ENCODE measurements at places on chromosomes 16 and 17. TPM values are rescaled to one million over a fixed set of nuclear protein-coding genes. Genes with fewer than 3 reads are reported as not detected.

DNA sequence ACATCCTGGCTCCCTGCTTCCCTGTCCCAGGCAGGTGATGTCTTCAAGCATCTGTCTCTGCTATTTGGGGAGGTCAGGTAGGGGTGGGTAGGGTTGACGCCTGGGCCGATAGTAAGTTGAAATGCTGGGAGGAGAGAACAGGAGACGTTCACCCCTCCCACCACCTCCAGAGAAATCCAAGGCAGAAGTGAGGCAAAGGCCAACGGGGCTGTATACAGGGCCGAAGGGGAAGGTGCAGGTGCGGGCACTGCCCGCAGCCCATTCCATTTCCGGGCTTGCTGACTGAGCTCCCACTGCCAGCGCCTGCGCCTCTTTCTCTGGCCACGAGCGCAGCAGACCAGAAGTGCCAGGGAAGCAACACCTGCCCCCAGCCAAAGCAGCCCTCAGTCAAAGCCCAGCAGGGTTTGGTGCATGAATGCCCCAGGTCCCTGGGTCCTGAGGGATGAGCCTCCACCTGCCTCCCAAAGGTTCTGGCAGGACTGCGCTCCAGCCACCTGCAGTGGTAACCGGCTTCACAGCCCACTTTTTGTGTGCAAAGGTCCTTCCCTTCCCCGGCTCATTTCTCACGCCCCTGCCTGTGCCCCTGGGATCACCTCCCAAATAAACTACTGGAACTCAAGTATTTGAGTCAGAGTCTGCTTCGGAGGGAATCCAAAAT is 127.6 kb upstream of the TNRC6C start:
- DNase-seq: no peak

SERPINF2 gene
- total RNA-seq: 0.22 TPM

EPX gene
- not detected for total RNA-seq

DNA sequence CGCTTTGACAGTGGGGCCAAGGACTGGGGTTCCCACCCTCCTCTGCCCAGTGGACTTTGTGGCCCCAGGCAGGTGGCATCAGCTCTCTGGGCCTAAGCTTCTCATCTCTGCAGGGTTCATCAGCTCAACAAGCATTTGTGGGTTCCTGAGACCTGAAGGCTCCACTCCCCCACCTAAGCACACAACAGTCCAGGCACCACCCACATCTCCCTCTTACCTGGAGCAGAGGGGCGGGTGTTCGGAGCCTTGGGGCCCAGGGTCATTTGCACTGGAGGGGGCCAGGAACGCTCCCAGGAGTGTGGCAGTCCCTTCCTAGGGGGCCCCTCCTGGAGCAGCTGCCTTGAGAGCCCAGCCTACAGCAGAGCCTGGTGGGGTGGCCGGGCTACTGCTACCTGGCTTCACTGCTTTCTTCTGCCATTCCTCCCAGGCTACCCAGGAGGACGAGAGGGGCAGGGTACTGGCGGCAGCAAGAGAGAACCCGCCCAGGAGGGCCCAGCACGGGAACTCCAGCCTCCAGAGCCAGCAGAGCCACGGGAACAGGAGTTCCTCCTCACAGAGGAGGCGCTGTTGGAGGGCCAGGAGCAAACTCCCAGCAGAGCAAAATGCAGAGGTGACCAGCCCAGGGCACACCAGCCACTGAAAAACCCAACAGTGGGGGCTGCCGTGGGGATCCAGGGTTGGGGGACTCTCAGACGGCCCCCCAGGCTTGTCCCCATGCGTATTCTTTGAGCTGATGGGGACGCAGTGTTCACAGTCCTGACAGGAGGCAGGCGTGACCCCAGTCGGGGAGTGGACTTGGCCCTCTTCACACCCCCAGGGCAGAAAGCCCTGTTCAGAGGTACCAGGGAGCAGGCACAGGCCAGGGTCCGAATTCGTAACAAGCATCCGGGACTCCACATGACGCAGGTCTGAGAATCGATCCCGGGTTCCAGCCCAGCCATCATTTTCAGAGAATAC is 35.1 kb upstream of the SLC38A10 start:
- DNase-seq: no peak

DNA sequence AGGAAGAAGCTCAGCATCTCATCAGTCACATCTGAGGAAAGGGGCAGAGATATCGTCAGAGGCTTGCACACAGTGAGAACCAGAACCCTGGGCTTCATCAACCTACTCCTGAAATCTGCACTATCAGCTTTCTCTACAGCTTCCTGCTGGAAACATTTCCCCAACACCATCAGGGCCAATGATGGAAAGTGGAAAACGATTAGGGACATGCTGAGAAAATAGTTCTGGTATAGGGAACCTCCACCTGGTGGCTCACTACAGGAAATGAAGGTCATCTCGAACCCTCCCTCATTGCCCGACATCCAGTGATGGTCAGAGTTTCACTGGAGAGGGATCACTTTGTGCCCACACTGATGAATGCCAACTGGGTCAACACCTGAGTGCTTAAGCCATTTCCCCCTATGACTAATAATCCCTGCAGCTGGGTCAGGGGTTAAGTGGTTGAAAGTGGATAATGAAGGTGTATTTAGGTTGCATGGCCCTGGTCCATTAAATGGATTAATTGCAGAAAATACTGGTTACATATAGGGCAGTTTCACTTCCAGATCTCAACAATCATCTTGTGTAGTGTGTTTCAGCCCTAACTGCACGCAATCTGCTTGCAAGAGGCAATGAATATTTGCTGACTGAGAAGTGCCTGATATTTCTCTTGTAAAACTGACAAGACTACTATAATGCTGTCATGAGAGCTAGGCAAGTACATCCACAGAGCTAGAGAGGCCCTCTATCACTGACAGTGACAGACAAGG is 43.1 kb upstream of the GSG1L start:
- DNase-seq: no peak

GJC1 gene
- total RNA-seq: not detected

TEDC2 gene
- total RNA-seq: 0.69 TPM

DNA sequence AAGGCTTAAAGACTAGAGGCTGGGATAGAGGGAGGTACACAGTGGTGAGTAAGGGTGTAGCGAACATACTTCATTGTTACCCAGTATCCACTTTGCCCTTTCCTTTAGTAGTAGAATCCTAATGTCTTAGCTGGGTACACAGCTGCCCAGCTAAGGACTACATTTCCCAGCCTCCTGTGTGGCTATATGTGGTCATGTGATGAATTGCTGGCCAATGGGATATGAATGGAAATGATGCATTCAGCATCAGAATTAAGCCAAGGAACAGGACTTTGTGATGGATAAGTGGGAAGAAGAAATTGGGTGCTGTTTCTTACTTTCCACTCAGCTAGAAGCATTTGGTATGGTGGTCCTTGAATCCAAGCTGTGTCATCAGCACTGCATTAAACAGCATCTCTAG is 55.9 kb downstream of the FOXL1 start:
- DNase-seq: no peak

PRCD gene
- total RNA-seq: not detected

GRCh38 chr17:56995766-56996165 is 17.8 kb downstream of the SCPEP1 start:
- DNase-seq: no peak

- no peak for DNase-seq
Observed at GRCh38 chr17:64420143-64420670, 28.7 kb upstream of the MILR1 start.

DNA sequence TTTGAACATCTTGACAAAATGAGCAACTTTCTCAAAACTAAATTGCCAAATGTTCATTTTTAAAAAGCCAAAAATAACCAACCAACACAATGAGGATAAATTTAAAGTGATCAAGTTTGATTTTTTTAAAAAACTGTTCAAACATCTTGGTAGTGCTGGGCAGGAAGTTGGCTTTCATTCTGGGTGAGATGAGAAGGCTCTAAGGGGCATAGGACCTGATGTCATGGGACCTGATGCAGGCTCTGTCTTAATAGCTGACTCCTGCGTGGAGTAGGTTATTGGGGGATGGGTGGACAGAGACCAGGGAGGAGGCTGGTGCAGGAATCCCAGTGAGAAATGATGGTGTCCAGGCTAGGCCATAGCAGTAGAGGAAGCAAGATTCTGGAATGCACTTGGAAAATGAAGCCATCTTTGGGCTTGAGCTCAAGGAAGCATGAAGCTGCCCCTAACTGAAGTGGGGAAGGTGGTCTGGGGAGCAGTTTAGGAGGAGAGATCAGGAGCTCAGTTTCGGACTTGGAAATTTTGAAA is 20.4 kb downstream of the NLRC5 start:
- DNase-seq: peak; percentile 72

- no peak for DNase-seq
Observed at GRCh38 chr16:85751698-85752501, 1.0 kb upstream of the C16orf74 start.

- no peak for DNase-seq
Observed at GRCh38 chr16:53848277-53848942, 144.5 kb downstream of the FTO start.

YPEL2 gene
- 48.7 TPM for total RNA-seq

GRCh38 chr16:11260596-11260966 is 4.6 kb upstream of the SOCS1 start:
- DNase-seq: no peak

GRCh38 chr17:77145612-77146245 is 5.0 kb downstream of the SEC14L1 start:
- no peak for DNase-seq

KRT222 gene
- total RNA-seq: not detected

DNA sequence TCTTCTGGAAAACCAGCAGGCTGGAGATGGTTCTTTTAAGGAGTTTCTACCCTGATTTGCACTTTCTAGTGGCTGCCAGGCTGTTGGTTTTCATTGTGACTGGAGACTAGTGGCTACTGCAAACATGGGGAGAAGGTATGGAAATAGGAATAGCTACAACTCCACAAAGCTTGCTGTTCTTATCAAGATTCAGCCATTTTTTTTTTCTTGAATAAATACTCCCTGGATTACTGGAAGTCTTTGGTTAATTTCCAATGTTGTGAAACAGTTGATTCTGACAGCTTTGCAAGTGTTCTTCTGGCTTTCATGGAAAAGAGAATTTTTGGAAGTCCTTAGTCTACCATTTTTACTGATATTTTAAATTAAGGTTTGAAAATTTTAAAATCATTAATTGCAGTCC is 277.7 kb downstream of the HS3ST3A1 start:
- DNase-seq: no peak

KRT12 gene
- total RNA-seq: not detected
